ENCODE measurements at places on chromosomes 4 and X.

DNA sequence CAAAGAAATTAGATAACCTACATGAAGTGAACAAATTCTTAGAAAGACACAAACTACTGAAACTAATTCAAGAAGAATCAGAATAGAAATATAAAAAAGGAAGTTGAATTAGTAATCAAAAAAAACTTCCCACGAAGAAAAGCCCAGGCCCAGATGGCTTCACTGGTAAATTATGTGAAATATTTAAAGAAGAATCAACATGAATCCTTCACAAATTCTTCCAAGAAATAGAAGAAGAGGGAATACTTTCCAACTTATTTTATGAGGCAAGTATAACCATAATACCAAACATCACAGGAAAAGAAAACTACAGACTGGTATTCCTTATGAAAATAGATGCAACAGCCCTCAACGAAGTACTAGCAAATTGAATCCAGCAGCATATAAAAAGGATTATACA lies 30.7 kb downstream of the MOSPD2 start:
- DNase-seq, result no peak

DNA sequence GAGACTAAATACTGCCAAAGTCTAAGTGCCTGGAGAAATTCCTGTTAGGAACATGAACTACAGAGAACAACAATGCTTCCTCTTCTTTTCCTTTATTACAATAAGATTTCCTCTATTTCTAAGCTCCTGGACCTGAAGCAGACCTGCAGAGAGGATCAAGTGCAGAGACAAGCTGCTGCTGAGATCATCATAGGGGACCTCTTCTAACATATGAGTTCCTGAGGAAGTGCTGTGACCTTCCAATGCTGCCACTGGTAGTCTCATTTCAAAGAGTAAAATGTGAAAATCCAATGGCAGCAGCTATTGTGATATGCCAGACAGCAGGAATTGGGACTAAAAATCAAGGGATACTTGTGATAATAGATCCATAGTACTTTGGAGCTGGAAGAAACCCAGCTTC lies 28.0 kb downstream of the CCNG2 start:
- no peak for DNase-seq

GRCh38 chr4:151169223-151169622 lies 69.8 kb downstream of the RPS3A start:
- no peak for DNase-seq

- no peak for DNase-seq
Measured at GRCh38 chr4:111883557-111883999, 261.7 kb upstream of the FAM241A start.

GRCh38 chrX:134543288-134543687 lies 83.3 kb downstream of the HPRT1 start:
- DNase-seq, result no peak

DNA sequence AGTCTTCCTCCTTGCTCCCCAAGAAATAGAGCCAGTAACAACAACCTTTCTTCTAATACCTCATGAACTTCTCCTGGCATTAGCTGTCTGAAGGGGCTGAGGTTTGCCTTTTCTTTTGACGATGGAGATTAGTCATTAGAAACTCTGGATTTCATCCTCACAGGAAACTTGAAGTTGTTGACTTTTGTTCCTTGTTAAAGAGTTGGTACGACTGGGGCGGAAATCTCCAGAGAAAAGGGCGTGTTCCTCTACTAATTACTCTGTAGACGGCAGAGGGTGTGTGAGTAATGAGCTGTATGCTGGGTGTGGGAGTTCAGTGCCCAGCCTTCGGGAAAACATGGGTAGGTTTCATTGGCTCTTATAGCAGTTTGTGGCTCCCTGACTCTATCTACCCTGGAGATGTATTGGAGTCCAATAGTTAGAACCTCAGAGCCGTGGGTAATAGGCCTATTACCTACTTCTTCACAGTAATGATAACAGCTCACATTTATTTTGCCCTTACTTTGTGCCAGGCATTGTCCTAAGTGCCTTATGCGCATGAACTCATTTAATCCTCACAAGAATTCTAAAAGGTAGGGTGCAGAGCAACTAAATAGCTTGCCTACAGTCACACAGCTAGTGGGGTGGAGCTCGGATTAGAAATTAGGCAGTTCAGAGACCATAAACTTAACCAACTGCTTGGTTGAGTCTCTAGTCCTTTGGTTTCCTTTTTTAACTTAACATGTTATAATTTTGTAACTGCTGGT lies 23.4 kb downstream of the TMEM164 start:
- no peak for DNase-seq

GRCh38 chr4:87986508-87986907 lies 11.0 kb downstream of the SPP1 start:
- no peak for DNase-seq

GRCh38 chrX:140916872-140917271 lies 85.5 kb upstream of the SPANXB1 start:
- DNase-seq, result no peak

GRCh38 chrX:21656587-21657317 lies 1.4 kb downstream of the KLHL34 start:
- no peak for DNase-seq

DNA sequence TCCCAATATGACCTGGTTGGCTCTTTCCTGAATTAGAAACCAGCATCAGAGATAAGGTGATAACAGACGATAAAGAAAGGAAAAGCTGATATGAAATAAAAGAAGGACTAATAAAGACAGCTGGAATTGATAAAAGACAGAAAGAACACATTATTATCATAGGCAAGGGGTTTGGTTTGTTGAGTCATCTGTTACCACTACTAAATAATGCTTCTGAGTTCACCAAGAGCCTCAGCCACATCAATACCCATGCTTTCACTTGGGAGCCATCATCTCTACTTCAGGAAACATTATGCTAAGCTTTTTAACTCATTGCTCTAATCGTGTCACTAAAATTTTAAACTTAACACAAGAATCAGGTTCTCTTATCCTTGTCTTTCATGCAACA lies 27.6 kb downstream of the ANXA5 start:
- DNase-seq, result no peak

DNA sequence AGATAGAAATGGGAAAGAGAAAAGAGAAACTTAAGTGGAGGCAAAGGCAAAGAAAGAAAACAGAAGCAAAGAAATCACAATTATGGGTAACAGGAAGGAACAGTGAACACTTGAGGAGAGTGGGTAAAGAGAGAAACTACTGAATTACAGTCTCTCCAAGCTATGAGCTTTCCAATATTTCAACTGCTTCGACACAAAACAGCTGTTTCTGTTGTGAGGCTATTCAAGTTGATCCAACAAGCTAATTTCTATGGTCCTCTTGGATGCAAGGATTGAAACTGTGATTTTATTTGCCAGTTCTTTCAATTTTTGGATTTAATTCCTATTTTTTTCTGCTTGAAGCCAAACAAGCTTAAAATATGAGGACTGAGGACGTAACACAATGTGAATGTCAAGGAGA lies 80.5 kb upstream of the ADGRA3 start:
- no peak for DNase-seq

DNA sequence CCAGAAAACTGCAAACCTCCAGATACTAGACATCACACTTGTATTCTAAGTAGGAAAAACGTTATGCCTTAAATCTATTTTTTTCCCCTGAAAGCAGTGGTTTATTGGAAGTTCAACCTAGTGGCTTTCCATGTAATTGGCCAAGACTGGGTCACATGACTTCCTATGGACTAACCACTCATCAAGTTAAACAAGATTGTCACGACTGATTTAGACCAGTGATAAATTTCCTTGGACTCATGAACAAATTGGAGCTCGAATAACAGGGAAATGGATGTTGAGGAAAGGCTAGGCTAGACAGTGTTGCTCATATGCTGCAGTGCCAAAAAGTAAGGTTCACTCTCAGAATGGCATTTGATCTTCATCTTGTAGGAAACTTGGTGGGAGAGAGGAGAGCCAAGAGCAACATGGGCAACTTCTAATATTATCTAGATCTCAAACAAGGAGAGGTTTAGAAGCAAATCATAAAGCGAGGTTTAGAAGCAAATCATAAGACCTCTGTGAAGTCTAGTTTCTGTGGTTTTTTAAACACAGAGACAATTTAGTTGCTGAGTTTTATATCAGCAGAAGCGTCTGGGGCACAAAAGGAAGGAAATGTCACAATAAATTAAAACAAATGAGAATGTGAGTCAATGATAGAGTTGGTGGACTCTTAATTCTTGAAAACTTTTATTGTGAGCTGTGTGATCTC lies 165.6 kb upstream of the BOD1L1 start:
- DNase-seq, result no peak

DNA sequence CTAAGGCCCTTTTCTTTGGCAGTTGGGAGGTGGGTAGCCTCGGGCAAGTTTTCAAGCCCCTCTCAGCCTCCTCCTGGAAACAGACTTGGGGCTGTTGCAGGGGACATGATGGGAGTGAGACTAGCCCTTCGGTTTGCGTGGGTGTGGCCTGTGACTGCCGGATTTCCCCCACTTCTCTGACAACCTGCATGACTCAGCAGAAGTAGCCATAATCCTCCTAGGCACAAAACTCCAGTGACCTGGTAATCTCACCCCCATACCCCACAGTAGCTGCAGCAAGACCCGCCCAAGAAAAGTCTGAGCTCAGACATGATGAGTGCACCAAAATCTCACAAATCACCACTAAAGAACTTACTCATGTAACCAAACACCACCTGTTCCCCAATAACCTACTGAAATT lies 433.7 kb upstream of the AMOT start:
- no peak for DNase-seq

- DNase-seq, result no peak
Measured at GRCh38 chrX:110871839-110872238, 76.2 kb upstream of the CHRDL1 start.

DNA sequence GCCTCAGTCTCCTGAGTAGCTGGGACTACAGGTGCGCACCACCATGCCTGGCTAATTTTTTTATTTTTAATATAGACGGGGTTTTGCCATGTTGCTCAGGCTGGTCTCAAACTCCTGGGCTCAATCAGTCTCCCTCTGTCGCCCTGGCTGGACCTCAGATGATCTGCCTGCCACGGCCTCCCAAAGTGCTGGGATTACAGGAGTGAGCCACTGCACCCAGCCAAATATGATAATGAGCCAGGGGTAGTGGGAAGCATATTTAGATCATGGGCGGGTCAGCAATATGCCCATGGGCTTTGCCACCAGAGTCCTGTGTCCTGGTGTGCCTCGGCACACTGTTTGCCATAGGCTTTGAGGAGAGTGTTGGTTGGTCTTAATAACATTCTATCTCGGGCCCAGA lies 71.8 kb downstream of the FAM193A start:
- no peak for DNase-seq

GRCh38 chr4:139622901-139623381 lies 42.7 kb upstream of the MGST2 start:
- no peak for DNase-seq

DNA sequence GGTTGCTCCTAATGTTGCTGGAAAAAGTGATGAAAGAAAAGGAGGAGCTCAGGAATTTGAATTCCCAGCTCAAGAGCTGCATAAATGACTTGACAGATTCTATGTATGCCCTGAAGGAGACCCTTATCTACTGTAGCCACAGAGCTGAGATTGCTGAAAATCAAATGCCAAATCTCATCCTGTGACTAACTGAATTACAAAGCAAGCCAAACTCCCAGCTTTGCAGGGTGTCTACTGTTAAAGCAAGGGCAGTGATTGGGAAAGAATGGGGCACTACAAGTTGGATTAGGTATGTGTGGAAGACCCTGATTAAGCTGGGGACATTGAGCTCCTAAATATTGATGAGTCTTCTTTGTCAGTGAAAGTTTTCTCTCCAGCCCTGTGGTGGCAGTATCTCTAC lies 20.8 kb upstream of the SMIM9 start:
- DNase-seq, result no peak

- DNase-seq, result no peak
Measured at GRCh38 chr4:129077326-129077725, 16.0 kb downstream of the SCLT1 start.

Data from GM13977 (cell line).